ENCODE measurements at places on chromosomes 6 and 20. TPM values are rescaled to one million over a fixed set of nuclear protein-coding genes. Genes with fewer than 3 reads are reported as not detected.

The OLIG3 gene
- total RNA-seq: not detected

The PPP1R16B gene
- 0.03 TPM for total RNA-seq

The SLC35D3 gene
- total RNA-seq: 0.07 TPM

The SLC23A2 gene
- 21.1 TPM for total RNA-seq

The HDGFL1 gene
- not detected for total RNA-seq

The TNFRSF6B gene
- total RNA-seq: 5.9 TPM

The SLC22A2 gene
- not detected for total RNA-seq

The DBNDD2 gene
- 16.8 TPM for total RNA-seq

The MAP3K5 gene
- 5.4 TPM for total RNA-seq

The OPN5 gene
- not detected for total RNA-seq

The APCDD1L gene
- total RNA-seq: 0.27 TPM

The GTSF1L gene
- not detected for total RNA-seq

The C4A gene
- total RNA-seq: not detected

DNA sequence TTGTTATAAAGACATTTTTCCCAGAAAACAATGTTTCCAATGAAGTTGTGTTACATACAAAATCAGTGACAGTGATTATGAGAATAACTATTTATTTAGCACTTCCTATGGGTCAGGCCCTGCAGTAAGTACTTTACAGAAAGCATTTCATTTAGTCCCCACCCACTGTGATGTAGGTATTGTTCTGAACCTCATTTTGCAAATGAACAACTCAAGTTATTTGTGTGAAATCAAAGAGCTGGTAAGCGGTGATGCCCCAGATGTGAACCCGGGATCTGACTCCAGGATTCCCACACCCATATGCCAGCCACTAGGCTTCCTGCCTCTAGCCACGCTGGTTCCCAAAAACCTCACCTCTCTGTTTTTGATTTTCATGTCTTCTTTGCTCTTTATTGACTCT is 30.9 kb downstream of the FAXC start:
- no peak for DNase-seq

GRCh38 chr6:150536835-150537234 is 62.9 kb upstream of the PLEKHG1 start:
- no peak for DNase-seq

- peak; percentile 87 for DNase-seq
Measured at GRCh38 chr6:1285956-1286355, 25.9 kb upstream of the FOXQ1 start.

DNA sequence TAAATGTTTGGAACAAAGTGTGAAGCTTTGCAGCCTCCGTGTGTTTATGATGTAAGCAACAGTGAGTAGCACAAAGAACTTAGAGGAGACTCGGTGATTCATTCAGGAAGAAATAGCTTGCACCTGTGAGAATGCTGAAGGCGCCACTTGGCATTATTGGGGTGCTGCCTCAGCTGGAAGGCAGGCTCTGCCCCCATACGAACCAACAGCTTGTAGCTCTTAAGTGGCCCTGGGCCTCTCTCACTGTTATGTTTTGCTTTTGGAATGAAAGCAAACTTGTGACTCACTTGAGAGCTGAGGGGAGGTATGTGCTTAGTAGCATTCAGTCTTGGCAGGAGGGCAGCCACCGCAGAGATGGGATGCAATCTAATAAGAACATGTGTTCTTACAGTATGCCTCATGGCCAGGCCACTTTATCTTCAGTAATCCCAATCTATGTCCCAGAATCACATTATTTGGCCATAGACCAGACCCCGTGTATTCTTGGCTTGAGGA is 310.7 kb downstream of the EYA4 start:
- DNase-seq: peak; percentile 92

DNA sequence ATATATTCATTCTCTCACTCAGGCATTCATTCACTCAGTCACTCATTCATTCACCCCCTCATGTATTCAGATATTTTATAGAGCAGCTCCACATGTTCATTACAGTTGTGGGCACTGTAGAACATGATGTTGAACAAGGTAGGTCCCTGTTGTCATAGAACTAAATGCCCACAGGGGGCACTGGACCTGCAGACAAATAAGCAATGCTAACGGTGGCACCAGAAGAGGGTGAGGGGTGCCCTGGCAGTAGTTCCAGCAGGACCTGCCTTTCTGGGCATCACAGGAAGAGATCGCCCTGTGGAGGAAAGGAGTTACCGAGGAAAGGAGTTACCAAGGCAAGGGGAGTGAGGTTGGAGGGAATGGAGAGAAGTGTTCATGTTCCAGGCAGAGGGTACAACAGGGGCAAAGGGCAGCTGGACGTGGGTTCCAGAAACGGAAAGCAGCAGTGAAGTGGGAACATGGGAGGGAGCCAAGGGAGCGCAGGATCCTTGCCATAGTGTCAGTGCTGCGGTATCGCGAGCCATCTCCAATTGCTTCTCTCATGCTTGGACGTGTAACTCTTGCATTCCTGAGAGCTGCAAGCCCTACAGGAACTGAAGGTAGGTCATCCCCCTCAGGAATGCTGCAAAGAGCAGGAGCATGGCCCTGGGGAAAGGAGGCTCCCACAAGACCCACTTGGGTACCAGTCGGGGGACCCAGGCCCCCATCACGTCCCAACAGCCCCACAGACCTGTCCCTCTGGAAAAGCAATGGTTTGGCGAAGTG is 128.2 kb downstream of the EDN3 start:
- DNase-seq: no peak

DNA sequence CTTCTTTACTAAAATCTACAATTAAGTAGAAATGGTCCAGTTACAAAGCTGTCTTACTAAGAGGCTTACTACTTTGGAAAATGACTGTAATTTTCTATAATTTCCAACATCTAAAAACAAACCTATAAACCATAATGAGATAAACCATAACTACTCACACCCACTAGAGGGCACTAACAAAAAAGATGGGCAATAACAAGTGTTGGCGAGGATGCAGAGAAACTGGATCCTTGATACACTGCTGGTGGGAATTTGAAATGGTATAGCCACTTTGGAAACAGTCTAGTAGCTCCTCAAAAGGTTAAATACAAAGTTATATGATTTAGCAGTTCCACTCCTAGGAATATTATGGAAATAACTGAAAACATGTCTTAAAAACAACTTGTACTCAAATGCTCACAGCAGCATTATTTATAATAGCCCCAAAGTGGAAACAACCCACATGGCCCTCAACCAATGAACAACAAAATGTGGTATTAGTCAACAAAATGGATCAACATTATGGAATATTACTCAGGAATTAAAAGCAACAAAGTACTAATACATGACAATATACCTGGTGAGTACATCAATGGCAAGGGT is 50.6 kb downstream of the GJA10 start:
- peak; percentile 27 for DNase-seq

- no peak for DNase-seq
Measured at GRCh38 chr6:157651731-157652490, 171.1 kb upstream of the SNX9 start.

- no peak for DNase-seq
Measured at GRCh38 chr6:132515386-132515785, 2.5 kb upstream of the STX7 start.

DNA sequence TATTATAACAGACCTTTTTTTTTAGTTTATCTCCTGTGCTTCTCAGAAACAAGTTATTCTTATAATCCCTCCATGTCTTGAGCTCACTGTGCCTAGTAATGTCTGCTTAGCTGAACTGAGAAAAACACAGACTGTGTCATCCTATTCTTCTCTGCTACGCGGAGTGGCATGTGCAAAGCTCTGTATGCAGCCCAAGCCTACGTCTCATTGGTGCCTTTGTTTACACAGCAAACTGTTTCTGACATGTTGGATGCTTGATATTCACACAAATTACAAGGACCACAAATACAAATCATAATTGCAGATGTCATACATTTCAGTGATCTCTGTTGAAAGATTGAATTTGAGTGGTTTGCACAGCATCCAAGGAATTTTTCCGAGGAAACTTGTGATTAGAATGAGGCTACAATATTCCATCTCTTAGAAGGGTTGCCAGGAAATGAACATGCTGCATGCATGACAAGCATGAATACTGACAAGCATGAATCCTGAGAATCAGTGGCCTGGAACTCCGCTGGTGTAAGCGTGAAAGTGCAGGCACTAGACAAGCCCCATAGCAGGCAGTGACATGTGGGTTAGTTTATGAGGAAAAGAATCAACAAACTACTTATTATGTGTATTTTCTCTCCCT is 128.4 kb upstream of the SGK1 start:
- DNase-seq: no peak

GRCh38 chr6:118899948-118900347 is 6.0 kb downstream of the ASF1A start:
- no peak for DNase-seq

DNA sequence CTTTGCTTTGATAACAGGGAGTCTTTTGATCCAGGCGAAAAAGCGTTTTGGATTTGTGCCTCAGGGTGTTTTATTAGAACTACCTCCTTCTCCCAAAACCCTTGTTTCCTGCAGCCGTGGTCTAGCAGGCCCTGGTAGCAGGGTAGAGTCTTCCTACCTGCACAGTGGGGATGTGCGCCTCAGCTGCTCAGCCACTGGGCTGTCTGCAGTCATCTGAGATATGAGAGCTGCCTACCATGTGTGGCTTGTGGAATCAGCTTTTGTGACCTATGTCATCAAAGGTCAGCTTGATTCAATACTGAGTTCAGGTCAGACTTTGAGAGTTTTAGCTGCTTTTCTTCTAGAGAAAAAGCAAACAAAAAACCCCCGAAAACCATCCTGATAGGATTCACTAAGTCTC is 279.5 kb downstream of the CLIC5 start:
- DNase-seq: no peak

DNA sequence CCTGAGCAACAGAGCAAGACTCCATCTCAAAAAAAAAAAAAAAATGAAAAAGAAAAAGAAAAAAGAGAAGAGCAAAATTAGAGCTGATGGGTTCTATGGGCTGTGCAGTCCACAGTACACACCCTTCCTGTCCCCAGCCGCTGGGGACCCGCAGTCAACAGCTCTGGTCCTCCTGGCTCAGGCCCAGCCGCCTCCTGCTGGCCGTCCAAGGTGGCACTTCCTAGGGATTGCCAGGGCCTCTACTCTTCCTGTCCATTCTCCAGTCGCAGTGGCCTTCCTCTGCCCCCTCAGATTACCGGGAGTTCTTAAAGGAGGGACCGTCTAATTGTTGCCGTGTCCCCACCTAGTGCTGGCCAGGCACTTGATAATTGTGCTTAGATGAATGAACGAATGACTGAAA is 41.7 kb downstream of the TMEM242 start:
- peak; percentile 39 for DNase-seq

DNA sequence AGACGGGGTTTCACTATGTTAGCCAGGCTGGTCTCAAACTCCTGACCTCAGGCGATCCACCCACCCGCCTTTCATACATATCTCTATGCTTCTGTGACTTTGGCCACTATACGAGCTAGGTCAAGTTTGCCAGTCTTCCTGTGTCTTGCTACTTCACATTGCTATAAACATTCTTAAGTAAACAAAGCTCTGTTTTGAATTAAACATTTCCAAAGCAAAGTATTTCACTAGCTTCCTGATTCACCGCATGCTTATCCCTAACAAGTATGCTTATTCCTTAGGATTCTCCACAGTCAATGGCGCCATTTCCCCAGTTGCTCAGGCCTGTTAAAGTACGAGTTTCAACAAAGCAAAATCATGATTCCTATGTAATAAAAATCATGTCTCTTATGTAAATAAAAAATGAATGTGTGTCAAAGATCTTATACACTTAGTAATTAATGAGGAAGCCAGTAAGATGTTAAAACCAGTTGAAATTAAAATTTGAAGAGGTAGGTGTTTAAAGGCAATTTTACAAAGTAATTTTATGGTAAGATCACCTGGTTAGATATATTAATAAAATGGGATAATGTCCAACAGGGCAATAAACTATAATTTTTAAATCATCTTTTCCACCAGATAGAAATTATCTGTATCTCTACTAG is 88.5 kb downstream of the PRKN start:
- no peak for DNase-seq

DNA sequence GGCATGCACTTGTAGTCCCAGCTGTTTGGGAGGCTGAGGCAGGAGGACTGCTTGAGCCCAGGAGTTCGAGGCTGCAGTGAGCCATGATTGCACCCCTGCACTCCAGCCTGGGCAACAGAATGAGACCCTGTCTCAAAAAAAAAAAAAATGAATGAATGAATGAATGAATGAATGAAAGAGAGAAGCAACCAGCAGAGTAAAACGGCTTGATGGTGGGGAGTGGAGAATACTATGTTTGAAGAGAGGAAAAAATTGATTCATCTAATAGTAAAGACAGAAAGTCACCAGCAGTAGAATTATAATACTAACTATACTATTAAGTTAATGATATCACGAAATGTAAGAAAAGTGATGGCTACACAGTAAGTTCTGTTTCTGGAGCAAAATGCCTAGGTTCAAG is 80.6 kb downstream of the ATP9A start:
- DNase-seq: no peak

GRCh38 chr6:21333715-21334114 is 259.8 kb upstream of the SOX4 start:
- DNase-seq: no peak

DNA sequence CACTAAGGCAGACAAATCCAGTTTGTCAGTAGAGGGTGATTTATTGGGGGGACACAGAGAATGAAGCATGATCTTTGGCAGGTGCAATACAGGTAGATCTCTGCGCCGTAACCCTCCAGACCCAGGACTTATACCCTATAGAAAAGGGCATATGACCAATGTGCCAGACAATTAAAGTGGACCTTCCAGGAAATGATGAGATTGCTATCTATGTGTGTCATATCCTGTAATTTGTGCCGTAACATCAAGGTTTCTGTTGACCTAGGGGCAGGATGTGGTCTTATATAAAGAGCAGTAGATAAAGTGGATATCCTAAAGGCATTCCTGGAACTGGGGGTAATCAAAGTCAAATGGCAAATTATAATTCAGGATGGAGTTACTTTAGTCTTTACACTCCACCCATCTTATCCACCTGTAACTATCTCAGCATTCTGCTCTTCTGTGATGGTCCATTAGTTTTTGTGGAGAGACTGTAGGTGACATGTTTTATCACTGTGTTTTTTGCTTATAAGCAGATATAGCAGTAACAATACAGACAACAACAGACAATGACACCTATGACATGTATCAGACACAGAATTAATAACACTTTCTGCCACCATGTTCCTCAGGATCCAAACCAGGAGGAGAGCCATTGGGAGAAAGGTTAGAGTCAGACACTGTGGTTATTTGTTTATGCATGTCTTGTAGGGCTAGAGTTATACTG is 43.1 kb upstream of the ZNF337 start:
- DNase-seq: peak; percentile 91

DNA sequence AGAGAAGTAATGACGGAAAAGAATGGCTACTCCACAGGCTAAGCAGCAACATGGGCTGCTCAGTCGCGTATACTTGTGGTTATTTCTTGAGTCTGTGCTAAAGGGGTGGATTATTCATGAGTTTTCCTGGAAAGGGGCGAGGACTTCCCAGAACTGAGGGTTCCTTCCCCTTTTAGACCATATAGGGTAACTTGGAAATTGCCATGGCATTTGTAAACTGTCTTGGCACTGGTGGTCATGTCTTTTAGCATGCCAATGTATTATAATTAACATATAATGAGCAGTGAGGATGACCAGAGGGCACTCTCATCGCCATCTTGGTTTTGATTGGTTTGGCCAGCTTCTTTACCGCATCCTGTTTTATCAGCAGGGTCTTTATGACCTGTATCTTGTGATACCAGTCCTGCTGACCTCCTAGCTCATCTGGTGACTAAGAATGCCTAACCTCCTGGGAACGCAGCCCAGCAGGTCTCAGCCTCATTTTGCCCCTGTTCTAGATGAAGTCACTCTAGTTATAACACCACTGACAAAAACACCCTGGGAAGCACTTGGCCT is 11.4 kb downstream of the LBP start:
- DNase-seq: peak; percentile 78

Data from HT1080 (cell line).